ENCODE measurements at places on chromosomes 6 and 20.

GRCh38 chr6:137291441-137291840 lies 72.3 kb upstream of the IFNGR1 start:
- DNase-seq = no peak

- no peak for DNase-seq
Measured at GRCh38 chr6:2920671-2921112, 17.6 kb upstream of the SERPINB9 start.

- no peak for DNase-seq
Measured at GRCh38 chr20:1810926-1811620, 84.1 kb upstream of the SIRPA start.

DNA sequence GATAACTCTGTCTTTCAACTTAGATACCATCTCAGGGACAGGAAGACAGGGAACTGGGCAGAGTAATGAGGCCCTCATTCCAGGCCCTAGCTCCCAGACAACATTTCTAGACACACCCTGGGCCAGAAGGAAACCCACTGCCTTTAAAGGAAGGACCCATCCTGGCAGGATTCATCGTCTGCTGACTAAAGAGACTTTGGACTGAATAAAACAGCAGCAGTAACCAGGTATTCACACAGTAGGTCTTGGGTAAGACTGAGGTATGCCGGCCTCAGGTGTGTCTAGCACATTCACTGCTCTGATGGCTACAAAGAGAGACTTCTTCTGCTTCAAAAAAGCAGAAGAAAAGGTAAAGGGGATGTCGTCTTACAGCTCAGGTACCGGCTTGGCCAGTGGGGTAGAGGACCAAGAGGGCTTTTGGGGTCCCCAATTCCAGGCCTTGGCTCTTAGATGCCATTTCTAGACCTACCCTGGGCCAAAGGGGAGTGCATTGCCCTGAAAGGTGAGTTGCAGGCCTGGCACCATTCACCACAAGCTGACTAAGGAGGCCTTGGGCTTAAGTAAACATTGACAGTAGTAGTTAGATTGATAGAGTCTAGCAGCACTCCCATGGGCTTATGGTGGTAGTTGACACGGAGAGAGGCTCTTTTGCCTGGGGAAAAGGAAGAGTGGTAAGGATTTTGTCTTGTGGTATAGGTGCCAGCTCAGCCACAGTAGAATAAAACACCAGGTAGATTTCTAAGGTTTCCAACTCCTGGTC lies 13.4 kb downstream of the SNX14 start:
- DNase-seq = no peak

DNA sequence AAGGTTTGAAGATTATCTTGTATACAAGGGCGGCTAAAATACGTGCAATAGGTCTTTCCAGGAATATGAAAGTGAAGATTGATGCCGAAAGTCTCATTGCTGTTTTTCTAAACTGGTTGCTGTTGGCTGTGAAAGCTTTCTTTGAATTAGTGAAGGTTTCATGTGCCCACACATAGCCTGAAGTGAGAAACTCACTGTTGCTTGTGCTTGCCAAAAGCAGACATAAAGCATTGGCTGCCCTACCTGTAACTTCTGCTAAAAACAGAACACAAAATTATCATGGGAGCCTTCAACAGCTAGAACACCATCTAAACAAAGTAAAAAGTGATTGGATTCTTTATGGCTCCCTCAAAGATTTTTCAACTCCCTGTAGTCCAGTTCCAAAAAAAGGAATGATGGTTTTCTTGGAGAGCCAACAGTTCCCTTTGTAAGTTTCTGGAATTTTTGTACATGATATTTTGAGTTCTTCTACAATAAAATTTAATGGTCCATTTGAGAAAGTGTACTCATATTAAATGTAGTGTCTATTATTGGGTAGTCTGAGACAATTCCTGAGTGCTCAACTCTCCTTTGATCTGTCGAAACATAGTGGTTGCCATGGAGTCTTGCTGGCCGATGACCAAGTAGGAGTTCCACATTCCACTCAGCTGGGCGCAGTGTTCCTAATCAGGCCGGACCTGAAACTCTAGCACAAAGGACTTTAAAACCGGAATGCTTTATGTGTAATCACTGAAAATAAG lies 68.5 kb downstream of the PLEKHG1 start:
- no peak for DNase-seq

DNA sequence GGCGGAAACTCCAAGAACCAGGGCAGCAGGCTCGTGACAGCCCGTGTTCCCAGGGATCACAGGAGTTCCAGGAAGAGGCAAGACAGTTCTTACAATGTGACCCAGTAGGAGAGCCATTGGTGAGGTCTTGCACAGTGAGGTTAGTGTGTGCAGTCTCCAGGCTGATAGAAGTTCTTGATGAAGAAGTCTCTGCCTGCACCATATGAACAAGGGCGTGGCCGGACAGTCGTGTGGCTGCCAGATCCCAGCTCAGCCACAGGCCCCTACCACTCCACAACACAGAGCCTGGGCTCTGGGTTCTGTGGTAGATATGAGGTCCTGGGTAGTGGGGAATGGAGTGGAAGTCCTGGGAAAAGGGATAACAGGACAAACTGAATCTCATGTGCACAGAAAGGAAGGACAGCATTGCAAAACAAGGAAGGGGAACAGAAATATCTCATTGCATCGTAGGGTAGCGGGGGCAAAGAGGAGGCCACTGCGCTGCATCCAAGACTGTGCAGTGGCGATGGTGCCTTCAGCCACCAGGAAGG lies 65.2 kb downstream of the STX11 start:
- no peak for DNase-seq

GRCh38 chr6:126738146-126738545 lies 380.3 kb upstream of the RSPO3 start:
- DNase-seq = no peak

DNA sequence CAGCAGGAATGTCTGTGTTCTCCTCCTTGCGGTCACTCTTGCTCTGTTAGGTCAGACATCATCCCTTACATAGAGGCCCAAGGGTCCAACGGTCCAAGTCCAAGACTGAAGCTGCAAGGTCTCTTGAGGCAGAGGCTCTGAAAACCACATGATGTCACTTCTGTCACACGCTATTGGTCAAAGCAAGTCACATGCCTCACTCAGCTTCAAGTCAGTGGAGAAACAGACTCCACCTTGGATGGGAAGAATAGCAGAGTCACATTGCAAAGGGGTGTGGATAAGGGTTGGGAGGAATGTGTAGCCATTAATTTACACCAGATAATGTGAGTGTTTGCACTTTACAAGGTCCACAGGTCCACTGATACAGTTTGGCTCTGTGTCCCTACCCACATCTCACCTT lies 17.5 kb downstream of the SLC52A3 start:
- no peak for DNase-seq

DNA sequence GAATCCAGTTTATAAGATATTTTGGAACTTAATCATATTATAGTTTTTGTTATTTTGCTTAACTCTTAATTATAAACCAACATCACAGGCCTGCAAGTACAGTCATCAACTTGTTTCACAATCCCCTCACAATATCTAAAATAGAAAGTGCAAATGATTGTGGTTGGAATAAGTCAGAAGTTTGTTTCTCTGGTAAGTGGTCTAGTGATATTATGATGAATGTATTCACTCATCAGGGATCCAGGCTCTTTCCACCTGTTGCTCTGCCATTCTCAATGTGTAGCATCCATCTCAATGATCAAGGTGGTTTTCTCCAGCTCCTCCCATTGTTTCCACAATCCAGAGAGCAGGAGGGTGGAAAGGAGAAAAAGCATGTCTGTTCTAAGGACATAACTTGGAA lies 54.2 kb downstream of the OPN5 start:
- DNase-seq = no peak
